Foreskin keratinocyte (primary cell): ENCODE measurements at places on chromosomes 6 and 20.
A peak's percentile ranks its signal among the peaks of the same experiment; 100 is the strongest.

DNA sequence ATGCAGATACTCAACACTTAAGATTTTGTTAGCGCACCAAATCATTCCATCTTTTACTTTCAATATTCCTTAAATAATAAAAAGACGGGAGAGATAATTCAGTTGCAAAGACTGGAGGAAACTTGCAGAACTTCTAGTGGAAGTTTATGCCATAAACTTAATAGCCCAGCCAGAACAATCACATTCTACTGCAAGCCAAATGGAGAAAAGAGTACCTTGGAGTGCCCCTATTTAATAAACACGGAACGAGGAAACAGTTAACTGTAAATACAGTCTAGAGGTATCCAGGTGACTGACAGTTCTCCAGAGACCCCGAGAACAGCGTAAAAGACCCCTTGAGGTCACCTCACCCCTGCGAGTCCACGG lies 635 bp downstream of the SLC35B3 start:
- no peak for DNase-seq

- DNase-seq, result no peak
Measured at GRCh38 chr6:14476793-14477531, 359.4 kb downstream of the CD83 start.

DNA sequence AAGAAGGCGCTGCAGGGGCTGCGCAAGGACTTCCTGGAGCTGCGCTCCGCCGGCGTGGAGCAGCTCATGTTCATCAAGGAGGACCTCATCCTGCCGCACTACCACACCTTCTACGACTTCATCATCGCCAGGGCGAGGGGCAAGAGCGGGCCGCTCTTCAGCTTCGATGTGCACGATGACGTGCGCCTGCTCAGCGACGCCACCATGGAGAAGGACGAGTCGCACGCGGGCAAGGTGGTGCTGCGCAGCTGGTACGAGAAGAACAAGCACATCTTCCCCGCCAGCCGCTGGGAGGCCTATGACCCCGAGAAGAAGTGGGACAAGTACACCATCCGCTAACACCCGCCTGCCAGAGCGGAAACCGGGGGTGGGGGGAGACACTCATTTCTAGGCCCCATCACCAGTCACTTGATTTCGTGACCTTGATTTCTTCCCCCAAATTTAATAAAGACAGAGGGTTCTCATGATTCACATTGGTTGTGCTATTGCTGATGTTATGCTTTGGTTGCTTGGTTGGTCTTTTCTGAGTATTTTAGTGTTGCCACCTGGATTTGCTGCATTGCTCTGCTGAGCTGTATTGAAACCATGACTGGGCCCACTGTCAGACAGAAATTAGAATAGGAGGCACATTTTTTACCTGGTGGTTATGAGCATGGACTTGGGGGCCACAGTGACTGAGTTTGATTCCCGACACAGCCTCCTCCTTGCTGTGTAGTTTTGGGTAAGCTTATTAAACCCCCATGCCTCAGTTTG lies 1.5 kb downstream of the FAM50B start:
- DNase-seq, result no peak

- DNase-seq, result no peak
Measured at GRCh38 chr20:33359399-33360261, 41.7 kb downstream of the CDK5RAP1 start.

DNA sequence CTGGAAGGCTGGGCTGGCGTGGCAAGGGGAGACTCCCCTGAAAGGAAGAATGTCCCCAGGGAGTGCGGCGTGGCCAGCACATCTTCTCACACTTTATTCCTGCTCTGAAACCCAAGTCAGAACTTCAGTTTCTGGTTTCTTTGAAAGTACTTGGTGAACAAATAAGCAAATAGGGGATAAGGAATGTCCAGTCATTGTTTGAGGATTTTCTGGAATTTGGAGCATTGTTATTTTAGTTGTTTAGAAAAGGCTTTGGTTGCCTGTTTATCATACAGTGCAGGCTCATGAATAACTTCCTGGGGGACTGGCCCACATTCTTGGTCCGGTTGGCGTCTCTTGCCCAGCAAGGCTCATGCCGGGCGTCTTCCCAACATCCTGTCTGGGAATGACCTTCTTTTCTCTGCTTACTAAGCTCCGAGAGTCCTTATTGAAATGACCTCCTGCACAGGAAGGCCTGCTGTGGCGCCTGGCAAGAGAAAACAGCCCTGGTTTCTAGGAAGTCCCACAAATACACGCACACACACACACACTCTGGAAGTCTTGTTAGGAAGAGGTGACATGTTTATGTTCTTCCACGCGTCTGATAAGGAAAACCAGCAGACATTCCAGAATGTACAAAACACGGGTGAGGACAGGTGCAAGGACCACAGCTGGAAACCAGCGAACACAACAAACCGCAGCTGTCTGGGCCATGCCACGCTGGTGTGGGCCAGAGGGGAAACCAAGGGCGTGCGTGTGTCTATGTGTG lies 71.9 kb downstream of the TMEM170B start:
- DNase-seq, result no peak

DNA sequence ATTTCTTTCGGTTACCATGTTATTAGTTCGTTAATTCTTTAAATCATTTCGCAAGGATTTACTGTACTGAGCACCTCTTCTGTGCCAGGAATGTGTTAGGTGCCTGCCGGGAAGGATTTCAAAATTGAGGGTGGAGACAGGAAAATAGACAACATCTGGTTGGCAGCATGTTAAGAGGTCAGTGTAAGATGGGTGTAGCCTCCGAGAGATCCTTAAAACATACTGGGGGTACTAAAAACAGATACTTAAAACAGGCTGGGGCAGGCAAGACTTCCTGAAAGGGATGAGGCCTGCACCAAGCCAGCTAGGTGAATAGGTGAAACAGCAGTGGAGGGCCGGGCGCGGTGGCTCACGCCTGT lies 178.0 kb upstream of the SGK1 start:
- DNase-seq, result peak; percentile 91

GRCh38 chr6:128282961-128283360 lies 237.4 kb downstream of the PTPRK start:
- no peak for DNase-seq

- DNase-seq, result no peak
Measured at GRCh38 chr6:167928111-167928510, 69.4 kb upstream of the KIF25 start.

DNA sequence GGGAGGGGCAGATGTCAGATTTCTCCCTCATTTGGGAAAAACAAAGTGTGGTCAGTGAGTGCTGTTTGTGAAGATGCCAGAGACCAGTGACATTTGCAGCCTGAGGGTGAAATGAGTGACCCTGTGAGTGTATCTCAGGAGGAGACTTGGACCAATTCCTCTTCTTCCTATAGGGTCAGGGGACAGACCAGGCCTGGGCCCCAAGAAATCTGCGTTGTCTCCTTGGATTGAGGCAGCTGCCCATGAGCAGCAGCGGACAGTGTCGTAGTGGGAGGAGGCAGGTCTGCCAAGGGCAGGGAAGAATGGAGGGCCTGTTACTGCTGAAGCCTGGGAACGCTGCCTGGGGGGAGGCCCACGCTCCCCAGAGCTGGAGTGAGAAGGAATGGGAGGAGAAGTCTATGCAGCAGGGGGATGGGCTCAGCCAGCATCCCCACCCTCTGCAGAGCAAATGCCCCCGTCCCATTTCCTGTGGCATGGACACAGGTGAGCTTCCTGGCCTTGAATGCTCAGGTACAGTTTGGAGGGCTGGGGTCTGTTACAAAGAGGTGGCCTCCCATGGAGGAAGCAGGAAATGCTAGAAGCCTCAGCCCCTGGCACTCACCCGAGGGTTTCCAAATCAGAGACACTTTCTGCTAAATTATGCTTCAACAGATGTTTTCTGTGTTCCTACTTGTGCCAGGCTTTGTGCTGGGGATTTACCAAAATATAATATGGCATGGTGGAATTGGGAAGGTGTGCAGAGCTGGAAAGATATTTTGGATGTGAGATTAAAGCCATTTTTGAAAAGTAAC lies 29.8 kb downstream of the DAAM2 start:
- DNase-seq, result no peak

DNA sequence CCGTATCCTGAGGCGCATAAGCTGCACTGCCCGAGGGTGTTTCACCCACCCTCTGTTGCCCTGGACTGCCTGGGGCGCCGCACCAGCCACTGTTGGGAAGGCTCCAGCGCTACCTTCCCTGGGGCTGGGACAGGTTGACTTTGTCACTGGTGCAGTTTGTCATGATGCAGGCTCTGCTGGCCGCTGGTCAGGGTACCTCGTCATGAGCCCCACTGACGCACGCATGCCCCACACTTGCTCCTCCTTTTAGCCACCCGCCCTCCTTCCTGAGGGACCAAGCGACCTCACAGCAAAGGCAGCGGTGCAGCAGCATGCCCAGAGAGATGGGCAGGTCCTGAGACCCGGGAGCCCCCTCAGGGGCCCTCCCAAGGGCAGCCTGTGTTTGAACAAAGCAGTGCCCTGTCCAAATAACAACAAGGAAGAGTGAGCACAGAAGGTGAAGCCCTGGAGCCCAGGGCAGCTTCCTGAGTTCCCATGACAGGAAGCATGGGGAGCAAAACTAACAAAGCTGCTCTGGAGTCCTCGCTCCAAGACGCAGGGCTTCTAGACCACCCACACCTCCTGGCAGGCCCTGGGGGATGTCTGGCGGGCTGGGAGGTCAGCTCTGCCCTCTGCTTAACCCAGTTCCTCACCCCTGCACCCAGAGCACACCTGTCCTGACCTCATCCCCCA lies 50.1 kb upstream of the SMOC2 start:
- DNase-seq, result no peak

GRCh38 chr6:134211297-134211696 lies 106.6 kb downstream of the SGK1 start:
- no peak for DNase-seq

GRCh38 chr6:133749427-133749826 lies 139.5 kb upstream of the TCF21 start:
- no peak for DNase-seq

DNA sequence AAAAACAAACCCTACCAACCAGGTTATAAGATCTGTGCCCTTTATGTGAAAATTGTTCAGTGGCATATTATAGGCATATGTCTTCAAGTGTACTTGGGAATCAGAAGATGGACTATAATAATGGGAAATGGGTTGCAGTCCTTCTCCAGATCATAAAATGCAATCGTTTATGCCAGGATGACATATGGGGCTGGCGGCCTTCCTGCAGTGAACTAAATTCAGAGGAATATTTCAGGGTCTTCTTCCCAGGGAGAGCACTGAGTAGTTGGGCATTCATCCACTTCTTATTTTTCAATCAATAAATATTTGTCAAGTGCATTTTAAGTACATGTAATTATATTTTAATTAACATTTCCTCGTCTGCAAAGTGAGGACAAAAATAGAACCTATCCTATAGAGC lies 176.2 kb upstream of the CNR1 start:
- DNase-seq, result no peak

DNA sequence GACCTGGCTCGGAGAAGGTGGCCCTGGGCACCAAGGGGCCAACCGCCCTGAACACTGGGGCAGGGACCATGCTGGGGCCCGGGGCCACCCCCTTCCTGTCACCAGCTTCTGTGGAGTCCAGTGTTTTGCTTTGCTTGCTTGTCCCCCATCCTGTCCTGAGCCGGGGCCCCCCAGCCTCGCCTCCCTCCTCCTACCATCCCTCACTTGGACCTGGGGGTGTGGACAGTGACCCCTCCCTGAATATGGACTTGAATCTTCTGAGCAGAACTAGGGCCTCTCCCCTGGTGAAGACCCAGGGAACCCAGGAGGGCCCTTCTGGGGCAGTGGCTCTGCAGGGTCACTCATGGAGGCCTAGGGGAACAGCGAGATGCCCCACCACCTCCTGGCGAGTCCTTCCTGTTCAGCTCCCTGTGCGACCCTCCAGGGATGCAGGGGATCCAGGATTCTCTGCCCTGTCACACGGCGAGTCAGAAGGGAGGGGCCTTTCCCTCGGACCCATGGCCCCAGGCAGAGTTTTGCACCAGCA lies 41.6 kb downstream of the VSTM2L start:
- DNase-seq, result no peak

DNA sequence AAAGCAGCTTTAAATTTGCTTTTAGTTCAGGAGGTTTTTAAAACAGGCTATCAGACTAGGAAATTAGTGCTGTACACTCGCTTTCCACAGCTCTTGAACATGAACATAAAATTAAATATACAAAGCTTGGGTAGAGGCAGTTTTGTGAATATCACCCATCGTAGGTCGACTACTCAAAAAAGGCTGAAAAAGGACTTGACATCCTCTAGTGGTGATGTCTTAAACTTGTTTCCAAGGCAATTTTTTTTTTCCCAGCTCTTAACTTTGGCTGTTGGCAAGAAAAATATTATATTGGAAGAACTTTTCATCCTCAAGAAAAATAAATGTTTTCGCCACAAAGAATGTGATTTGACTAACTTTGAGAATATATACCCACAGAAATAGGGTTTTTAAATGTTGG lies 2.9 kb downstream of the MAP7 start:
- DNase-seq, result peak; percentile 33

DNA sequence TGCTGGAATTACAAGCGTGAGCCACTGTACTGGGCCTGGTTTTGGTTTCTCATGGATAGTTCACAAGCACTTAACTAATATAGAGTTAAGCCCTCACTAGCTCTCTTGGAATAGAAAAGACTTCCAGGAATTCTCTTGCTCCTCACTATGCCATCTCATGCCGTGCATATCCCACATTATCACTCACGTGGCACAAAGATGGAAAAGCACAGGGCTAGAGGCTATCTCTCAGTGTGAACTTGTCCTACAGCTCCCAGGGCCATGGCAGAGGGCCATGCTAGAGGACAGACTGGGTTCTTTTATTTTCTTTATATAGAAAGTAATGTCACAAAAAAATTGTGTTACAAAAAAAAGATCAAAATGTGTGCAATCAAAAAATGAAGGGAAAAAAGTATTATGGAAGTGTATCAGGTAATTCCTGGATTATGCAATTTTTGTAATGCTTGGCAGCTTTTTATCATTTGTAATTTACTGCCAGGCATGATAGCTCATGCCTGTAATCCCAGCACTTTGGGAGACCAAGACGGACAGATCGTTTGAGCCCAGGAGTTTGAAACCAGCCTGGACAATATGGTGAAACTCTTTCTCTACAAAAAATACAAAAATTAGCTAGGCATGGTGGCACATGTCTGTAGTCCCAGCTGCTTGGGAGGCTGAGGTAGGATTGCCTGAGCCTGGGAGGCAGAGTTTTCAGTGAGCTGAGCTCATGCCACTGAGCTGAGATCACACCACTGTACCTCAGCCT lies 6.4 kb upstream of the SLC2A12 start:
- DNase-seq, result peak; percentile 71

- no peak for DNase-seq
Measured at GRCh38 chr20:14957402-14957801, 620.0 kb upstream of the FLRT3 start.

DNA sequence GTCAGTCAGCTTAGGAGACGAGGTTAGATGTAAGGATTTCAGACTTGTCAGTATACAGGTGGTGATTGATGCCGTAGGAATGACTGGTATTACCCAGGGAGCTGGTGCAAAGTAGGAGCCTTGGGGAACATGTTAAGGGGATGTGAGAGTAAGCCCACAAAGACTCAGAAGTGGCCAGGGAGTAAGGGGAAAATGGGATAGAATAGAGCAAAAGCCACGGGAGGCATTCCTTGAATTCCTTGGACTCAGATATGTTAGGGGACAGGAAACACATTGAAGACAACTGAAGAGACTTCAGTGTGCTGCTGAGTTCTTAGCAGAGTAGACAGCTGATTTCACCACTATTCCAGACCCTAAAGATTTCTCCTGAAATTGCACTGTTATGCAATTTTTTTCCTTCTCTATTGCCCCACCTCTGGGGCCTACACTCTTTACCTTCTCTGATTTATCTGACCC lies 1.2 kb upstream of the ACAT2 start:
- peak; percentile 80 for DNase-seq

- DNase-seq, result no peak
Measured at GRCh38 chr6:99879431-99879830, 114.6 kb downstream of the MCHR2 start.
